Ecto neural progenitor cell (in vitro differentiated cells): ENCODE measurements at places on chromosomes 5 and 9.

DNA sequence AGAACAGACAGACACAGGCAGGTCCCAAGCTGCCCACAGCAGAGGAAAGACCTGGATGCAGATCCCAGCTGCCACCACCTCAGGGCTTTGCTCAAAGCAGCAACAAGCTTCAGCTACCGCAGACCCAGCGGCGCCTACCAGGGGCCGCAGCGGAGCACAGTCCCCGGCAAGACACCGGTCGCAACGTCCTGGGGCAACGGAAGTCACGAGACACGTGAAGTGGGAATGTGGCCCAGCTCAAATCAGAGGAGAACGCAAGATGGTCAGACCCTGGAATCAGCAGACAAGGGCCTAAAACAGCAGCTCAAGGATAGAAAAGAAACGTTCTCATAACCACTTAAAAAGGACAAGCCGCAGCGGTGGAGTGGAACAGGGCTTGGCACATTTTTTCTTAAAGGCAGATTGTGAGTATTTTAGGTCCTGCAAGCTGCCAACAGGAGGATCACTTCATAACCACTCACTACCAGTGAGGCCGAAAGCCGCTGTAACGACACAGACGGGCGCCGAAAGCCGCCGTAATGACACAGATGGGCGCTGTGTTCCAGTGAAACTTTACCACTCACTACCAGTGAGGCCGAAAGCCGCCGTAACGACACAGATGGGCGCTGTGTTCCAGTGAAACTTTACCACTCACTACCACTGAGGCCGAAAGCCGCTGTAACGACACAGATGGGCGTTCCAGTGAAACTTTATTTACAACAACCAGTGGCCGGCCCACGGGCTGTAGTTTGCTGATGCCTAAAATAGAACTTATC, 21.7 kb downstream of the SLC9A3 start:
- DNase-seq, result no peak

GRCh38 chr5:67639313-67639712, 442.7 kb upstream of the CD180 start:
- no peak for DNase-seq

DNA sequence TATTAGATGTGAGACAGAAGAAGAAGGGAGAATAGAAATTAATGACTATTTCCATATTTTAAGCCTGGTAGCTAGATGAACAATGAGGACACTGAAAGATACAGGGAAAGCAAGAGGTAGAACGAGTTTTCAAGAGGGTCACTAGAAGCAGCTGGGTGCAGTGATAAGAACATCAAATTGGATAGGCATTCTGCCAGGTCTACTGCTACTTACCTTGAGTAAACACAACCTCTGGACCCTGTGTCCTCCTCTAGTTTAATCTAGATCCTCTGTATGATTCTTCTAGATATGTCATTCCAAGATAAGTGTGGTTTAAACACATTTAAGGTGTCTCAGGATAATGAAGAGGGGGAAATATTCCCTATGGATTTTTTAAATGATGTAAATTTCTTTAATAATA, 31.2 kb downstream of the OTP start:
- no peak for DNase-seq

DNA sequence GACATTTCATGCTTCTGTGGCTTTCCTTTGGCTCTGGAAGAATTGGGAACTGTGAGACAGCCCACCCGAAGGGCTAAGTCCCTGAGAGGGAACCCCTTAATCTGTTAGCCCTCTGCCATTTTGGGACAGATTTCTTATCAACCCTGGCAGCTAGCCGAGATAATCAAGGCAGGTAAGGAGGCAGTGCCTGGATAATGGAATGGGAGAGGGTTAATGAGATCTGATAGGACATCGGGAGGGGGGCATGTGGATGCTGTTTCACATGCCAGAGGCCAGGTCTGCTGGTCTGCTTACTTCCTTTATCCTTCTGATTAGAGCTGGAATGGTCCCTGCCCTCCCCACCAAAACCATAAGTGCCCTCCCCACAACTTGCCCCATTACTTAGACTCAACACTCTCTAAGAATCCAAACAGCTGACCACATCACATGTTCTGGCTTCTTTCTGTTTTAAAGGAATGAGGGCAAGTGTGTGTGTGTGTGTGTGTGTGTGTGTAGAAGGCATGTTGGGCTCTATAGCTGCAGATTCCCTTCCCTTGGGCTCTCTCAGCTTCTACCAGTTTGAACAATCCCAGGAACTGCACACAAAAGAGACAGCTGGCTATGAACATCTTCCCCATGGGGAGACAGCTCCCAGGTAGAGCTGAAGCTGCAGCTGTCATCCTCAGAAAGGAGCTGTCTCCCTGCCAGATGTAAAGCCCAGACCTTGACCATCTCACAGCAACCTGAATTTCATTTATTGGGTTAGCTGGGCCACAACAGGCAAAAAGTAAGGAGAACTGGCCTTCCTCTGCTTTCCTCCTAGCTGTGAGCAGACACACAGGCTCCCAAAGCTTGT, 221.3 kb downstream of the PIK3R1 start:
- no peak for DNase-seq

GRCh38 chr9:36748322-36748899, 175.7 kb downstream of the MELK start:
- DNase-seq, result peak; percentile 81

DNA sequence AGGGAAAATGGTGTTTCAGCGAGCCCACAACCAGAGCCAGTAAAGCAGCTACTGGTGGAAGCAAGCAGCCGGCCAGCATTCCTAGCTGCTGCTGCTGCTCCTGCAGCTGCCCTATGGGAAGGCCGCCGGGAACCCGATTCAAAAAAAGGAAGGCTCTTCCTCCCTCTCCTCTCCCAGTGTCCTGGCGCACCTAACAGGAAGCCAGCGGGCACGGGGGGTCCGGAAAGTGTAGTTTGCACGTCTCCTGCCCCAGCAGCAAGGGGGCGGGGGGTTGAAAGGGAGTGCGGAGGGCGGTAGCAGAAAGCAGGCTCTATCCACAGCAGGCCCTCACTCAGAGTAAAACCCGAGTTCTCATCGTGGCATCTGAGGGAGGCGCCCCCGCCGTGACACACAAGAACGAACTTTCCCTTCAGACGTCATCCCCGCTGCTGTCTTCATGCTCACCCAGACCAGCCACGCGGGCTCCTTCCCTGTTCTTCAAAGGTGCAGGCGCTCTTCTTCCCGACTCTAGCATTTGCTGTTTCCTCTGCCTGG, 16.5 kb downstream of the GRXCR2 start:
- DNase-seq, result peak; percentile 67

DNA sequence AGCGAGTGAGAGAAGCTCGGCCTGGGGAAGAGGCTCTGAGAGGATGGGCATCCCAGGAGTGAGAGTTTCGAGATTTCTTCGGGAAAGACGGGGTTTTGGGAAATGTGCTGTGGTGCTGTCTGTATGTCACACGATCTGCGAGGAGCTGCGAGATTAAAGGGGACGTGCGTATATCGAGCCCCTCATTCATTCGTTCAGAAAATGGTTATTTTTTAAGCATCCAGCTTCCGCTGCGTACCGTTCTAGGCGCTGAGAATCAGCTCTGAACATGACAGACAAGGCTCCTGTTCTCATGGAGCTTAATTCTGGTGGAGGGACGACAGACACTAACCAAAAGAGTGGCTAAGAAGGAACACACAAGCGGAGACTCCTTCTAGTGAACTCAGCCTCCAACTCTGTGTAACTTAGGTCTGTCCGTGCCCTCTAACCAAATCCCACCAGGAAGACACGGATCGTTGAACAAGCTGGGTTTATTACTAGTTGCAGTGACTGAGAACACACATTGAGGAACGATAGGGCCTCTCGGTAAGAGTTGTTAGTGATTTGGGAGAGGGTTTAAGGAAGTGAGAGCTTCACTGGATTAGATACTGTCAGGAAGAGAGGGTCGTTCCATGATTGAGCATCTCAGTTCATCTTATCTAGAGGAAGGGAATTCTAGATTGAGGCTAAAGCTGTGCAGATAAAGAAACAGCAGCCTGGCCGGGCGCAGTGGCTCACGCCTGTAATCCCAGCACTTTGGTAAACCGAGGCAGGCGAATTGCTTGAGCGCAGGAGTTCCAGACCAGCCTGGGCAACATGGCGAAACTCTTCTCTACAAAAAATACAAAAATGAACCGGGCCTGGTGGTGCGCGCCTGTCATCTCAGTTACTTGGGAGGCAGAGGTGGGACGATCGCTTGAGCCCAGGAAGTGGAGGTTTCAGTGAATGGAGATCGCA, 1.0 kb upstream of the FBXW11 start:
- no peak for DNase-seq

DNA sequence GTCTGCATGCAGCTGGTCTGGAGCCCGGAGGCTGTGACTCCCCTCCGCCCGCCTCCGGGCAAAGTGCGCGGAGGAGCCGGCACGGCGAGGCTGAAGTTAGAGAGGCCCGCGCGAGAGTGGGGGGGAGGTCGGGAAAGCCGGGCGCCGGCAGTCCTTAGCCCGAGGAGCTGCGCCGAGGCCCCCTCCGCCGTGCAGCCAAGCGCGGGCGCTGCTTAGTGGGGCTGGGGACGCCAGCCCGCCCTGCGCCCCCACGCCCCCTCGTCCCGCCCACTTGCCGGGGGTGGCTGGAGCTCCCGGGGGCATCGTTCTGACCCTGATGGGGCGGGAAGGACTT, 403 bp downstream of the NINJ1 start:
- no peak for DNase-seq

GRCh38 chr5:15966066-15966640, 213.4 kb downstream of the MARCHF11 start:
- no peak for DNase-seq

DNA sequence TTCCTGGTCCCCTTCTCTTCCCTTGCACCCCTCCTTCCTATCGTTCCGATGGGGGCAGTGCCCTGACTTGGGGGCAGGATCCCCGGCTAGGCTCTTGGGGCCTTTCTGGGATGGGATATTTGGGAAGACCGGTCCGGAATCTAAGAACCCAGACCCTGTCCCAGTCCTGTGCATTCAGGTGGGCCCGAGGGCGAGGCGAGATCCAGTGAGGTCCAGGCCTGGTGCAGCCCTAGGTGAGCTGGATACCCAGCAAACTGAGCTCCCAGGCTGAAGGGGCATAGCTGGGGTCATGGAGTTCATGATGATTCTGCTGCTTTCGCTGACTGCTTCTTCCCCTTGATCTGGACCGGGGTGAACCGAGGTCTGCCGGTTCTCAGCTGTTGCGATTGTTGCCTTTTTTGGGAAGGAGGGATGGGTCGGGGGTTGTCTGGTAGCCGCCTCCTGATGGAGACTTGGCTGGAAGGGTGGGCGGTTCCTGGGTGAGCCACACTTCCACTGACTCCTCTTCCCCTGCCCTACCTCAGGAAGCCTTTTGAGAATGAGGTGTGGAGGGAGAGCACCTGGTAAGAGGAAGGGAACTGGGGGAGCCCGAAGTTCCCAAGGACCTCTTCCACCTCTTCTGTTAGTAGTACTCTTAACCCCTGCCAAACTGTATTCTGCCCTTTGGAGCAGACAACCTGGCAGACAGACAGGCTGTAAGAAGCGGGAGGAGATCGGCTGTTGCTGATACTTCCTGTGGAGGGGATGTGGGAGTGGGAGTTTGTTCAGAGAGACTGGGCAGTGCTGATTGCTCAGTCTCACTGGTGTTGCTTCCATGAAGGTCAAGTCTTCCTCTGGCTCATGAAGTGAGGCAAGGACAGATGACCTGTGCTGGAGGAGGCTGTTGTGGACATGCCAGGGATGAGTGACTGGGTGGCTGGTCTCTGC, 1.0 kb downstream of the LRRC8A start:
- peak; percentile 58 for DNase-seq

DNA sequence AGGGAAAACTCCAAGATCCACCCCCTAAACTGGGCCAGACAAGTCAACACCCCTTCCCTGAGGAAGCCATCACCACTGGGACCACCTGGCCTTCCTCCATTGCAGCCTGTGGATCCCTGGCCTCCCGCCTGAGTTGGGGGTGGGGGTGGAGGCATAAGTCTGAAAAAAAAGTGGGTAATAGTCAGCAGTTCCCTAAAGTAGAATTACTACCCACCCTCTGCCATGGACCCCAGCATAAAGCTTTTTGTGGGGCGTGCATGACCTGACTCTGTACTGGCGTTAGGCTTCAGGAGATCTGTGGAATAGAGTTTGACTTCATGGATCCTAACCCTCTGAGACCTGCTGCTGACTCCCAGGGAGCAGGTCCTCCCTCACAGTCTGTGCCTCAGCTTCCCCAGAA, 2.0 kb upstream of the CXXC5 start:
- peak; percentile 25 for DNase-seq

DNA sequence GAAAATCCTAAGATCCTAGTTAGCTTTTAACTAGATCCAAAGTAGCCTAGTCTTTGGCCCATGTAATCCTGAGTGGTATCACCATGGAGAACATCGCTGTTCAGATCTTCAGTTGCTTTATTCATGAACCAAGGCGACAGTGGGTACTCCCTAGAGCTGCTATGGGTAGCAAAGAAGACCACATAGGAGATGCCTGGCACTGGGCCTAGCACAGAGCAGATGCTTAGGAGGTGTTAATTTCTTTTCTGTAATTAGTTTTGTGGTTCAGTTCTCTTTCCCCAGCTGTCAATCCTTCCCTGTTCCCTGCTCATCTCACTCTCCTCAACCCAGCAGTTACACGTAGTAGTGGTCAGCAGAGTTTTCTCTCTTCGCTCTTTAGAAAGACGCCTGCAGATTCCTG, 9.3 kb downstream of the CAST start:
- DNase-seq, result no peak

GRCh38 chr9:110183208-110184145, 24.5 kb downstream of the C9orf152 start:
- DNase-seq, result peak; percentile 65

- DNase-seq, result no peak
Observed at GRCh38 chr5:38994324-38994927, 79.8 kb downstream of the RICTOR start.

DNA sequence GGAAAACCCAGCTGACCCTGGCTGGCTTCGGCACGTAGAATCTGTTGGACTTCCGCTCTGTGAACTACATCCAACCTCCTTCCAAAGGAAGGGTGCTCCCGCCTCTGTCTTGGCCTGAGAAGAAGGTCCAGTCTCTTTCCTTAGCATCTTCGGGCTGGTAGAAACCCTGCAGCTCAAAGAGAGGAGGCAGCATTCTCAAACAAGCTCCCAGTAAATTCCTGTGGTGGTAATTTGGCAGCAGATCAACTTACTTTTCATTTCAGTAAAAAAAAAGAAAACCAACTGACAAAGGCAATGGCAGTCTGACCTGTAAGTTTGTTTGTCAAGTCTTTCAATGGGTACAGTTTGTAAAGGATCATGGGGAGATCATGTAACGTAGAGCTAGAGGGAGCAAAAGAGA, 176.7 kb downstream of the MED10 start:
- DNase-seq, result no peak

DNA sequence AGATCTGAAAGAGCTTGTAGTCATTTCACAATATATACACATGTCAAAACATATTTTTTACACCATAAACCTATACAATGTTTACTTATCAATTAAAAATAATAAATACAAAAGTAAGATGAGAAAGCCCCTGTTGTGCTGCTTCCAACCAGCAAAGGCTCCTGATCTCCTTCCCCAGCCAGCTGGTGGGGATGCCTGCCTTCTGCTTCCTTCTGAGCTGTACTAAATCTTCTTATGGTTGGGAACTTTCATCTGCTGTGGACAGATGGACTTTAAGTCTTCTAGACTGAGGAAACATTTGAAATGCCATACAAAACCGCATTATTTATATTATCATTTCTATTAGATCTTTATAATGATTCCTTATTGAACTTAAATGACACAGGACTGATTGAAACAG, 745.3 kb upstream of the CHD1 start:
- no peak for DNase-seq
